ENCODE measurements at places on chromosomes 11 and 22. TPM values are rescaled to one million over a fixed set of nuclear protein-coding genes. Genes with fewer than 3 reads are reported as not detected.

Gene YWHAH
- total RNA-seq, result 150 TPM

Gene CASP4
- total RNA-seq, result 25.8 TPM

Gene CCND1
- total RNA-seq, result 183 TPM

GRCh38 chr11:13135385-13136271 is 126.5 kb downstream of the RASSF10 start:
- H3K36me3 ChIP-seq, result no peaks in the 10 kb centered on the region
- no peak for DNase-seq
- H3K4me1 ChIP-seq, result peaks cover 24% of the 10 kb centered on the region

- H3K27me3 ChIP-seq, result no peaks in the 10 kb centered on the region
- H3K36me3 ChIP-seq, result no peaks in the 10 kb centered on the region
- H3K4me3 ChIP-seq, result no peak overlapping the region
- H3K4me1 ChIP-seq, result no peaks in the 10 kb centered on the region
- DNase-seq, result no peak
- no peak overlapping the region for H3K27ac ChIP-seq
Observed at GRCh38 chr22:49188091-49188490, 639.6 kb downstream of the BRD1 start.

GRCh38 chr11:1530686-1531448 is 41.2 kb downstream of the DUSP8 start:
- H3K27me3 ChIP-seq, result no peaks in the 10 kb centered on the region
- H3K4me3 ChIP-seq, result no peak overlapping the region
- no peak overlapping the region for H3K27ac ChIP-seq
- no peaks in the 10 kb centered on the region for H3K36me3 ChIP-seq

DNA sequence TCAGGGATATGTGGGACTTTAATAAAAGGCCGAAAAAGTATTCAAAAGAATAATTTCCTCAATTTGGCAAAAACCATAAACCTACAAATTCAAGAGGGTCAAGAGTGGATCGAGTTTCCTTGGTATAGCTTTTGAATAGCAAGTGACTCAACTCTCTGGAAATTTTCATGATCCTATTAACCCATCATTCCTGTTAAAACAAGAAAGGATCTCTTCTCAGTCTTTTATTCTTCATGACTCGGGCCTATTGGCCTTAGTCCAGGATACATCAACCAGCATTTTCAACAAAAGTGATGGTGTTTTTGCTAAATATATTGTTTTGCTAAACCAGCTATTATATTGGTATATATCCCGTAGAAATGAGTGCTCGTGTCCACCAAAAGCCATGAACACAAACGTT is 110.3 kb downstream of the ATXN10 start:
- no peak overlapping the region for H3K4me3 ChIP-seq
- peaks cover 65% of the 10 kb centered on the region for H3K4me1 ChIP-seq
- peak overlapping the region; percentile 63 for H3K27ac ChIP-seq
- H3K36me3 ChIP-seq, result peaks cover 3% of the 10 kb centered on the region
- DNase-seq, result no peak
- H3K27me3 ChIP-seq, result no peaks in the 10 kb centered on the region

- H3K27me3 ChIP-seq, result no peaks in the 10 kb centered on the region
- H3K4me1 ChIP-seq, result peaks cover 7% of the 10 kb centered on the region
- no peak for DNase-seq
- H3K4me3 ChIP-seq, result no peak overlapping the region
- H3K36me3 ChIP-seq, result no peaks in the 10 kb centered on the region
Observed at GRCh38 chr22:42655693-42656092, 6.5 kb upstream of the CYB5R3 start.

DNA sequence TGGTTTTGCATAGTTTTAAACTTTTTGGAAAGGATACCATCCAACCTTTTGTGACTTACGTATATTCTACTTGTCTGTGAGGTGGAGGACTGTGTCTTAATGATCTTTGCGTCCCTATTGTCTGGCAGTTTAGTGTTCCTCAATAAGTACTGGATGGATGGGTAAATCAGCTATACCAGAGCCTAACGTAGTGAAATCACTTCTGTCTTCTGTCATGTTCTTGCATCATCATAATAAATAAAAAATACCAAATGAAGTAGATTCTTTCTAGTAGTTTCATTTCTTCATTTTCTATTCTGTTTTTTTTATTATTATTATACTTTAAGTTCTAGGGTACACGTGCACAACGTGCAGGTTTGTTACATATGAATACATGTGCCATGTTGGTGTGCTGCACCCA is 66.4 kb downstream of the ACER3 start:
- H3K4me1 ChIP-seq, result no peaks in the 10 kb centered on the region
- peaks cover 14% of the 10 kb centered on the region for H3K36me3 ChIP-seq
- no peaks in the 10 kb centered on the region for H3K27me3 ChIP-seq
- no peak overlapping the region for H3K27ac ChIP-seq
- H3K4me3 ChIP-seq, result no peak overlapping the region

GRCh38 chr22:32903507-32903906 is 102.0 kb downstream of the TIMP3 start:
- no peaks in the 10 kb centered on the region for H3K36me3 ChIP-seq
- no peak overlapping the region for H3K4me3 ChIP-seq
- DNase-seq, result no peak
- H3K4me1 ChIP-seq, result no peaks in the 10 kb centered on the region

DNA sequence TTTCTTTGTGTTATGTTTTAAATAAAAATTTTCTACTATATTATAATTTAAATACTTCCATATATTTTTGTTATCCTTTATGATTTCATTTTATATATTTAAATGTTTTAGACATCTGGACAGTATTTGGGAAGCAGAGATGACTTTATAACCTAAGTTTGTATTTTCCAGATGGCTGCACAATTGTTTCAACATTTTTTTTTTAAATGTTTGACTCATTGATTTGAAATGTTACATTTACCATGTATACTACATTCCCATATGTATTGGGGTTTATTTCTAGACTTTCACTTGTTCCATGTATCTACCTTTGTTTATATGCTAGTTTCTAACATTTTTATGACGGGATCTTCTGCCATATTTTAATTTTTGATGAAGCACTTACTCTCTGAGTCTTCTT is 766.5 kb downstream of the METTL15 start:
- peaks cover 2% of the 10 kb centered on the region for H3K36me3 ChIP-seq
- no peak overlapping the region for H3K4me3 ChIP-seq
- DNase-seq, result no peak
- no peaks in the 10 kb centered on the region for H3K27me3 ChIP-seq
